ENCODE measurements at places on chromosomes 16 and 17. TPM values are rescaled to one million over a fixed set of nuclear protein-coding genes. Genes with fewer than 3 reads are reported as not detected.

DNA sequence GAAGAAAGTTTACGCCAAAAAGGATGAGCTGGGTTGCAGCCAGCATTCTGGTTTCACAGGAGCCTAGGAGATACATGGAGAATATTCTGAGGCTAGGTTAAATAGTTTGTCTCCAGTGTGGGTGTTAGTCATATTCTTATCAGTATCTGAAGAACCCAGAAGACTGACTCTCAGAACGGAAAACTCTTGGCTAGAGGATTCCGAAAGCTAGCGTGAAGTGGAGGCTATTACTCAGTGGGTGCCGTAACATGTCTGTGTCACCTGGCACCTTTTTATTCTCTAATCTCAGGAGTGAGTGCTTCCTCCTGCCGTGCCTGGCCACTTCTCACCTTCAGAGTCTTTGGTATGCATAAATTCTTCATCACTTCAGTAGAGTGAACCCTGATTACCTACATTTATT, 199.5 kb downstream of the WWOX start:
- no peak for DNase-seq

DNA sequence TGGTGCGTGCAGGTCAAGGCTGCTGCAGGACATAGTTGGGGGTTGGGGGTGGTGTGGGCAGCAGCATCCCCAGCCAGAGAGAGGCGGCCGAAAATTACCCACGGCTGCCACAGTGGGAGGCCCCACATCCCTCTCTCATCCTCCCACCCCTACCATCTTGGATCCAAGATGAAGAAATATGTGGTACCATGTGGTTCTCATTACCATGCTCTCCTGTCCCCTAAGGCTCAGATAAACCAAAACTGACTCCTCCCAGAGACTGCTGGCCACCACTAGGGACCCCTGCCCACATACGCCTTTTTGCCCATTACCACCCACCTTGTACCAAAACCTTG, 120.4 kb downstream of the HIC1 start:
- DNase-seq: no peak

OR4D1 gene
- not detected for total RNA-seq

KCTD13 gene
- 83.9 TPM for total RNA-seq

DNA sequence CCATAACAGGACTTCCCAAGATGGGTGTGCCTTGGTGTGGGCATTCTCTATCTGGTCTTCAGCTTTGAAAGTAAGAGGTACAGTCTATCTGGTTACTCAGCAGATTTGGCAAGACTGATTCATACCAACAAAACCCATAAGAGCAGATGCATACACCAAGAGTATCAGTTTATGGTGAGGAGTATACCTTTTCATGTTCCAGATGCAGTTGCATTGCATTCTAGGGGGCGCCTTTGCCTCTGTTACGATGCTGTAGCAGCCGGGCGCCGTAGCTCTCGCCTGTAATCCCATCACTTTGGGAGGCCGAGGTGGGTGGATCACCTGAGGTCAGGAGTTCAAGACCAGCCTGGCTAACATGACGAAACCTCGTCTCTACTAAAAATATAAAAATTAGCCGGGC, 31.1 kb upstream of the CARMIL2 start:
- no peak for DNase-seq

DNA sequence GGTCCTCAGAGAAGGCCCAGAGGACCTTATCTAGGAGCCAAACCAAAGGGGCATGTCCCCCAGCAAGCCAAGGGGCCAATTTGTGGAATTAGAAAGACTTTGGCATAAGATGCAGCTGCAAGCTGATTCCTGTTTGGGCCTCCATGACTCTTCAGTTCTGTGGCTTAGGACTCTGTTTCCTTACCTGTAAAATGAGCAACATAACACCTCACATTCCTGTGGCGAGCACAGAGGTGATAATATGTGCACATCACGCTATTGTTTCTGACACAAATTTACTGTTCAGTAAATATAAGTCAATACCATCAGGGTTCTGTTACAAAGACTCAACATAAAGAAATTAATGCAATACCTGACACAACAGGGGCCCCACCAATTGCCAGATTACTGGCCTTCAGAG, 57.7 kb downstream of the CDH11 start:
- DNase-seq: no peak

- no peak for DNase-seq
Observed at GRCh38 chr17:33285413-33285812, 7.7 kb downstream of the ASIC2 start.

DNA sequence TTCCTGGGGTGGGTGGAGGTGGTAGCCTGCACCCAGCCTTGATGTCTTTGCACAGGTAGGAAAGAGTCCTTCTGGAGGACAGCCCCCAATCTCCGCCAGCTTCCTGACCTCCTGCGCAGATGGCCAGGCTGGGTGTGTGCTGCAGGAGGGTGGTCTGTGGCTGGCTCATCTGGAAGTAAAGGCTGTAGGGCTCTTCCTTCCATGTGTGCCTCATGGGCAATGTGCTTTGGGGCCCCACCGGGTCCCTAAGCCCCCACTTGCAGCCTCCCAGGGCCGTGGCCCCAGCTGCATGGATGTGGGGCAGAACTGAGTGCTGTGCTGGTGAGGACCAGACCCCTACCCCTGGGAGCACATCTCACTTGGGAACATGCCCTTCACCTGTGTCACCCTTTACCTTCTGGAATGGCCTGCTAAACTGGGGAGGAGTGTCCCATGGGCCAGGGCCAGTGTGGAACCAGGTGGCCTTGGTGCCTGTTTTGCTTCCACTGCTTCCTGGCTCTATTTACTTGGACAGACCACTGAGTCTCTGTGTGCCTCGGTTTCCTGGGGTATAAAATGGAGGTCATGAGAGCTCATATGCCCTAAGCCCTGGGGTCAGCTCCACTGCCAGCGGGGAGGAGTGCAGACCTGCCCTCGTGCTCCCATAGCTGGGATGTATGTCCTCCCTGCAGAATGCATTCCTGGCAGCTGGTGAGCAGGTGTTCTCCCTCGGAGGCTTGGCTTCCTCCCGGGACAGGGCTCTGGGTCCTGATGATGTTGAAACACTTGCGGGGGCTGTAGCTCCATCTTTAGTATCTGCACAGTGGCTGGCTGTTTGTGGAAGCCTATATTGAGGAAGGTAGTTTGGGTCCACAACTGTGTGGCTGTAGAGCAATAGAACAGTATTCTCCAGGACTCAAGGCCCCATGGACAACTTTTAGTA, 18.0 kb downstream of the MPRIP start:
- no peak for DNase-seq

DNA sequence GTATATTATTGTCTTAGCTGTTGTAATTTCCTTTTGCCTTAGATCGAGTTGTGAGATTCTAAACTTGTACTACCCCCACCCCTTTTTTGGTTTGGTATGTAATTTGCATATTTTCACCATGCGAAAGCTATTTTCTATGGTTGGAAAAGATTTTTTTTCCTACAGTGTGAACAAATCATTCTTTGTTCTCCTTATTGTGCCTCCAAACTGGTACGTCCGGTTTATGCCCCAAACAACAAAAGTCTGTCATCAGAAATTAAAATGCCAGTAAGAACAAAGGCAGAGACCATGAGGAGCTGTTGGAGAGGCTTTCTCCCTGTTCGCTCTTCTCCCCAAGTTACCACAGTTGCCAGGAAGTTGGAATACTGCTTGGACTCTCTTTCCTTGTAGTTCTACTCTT, 66.1 kb downstream of the BCAS3 start:
- DNase-seq: no peak

DNA sequence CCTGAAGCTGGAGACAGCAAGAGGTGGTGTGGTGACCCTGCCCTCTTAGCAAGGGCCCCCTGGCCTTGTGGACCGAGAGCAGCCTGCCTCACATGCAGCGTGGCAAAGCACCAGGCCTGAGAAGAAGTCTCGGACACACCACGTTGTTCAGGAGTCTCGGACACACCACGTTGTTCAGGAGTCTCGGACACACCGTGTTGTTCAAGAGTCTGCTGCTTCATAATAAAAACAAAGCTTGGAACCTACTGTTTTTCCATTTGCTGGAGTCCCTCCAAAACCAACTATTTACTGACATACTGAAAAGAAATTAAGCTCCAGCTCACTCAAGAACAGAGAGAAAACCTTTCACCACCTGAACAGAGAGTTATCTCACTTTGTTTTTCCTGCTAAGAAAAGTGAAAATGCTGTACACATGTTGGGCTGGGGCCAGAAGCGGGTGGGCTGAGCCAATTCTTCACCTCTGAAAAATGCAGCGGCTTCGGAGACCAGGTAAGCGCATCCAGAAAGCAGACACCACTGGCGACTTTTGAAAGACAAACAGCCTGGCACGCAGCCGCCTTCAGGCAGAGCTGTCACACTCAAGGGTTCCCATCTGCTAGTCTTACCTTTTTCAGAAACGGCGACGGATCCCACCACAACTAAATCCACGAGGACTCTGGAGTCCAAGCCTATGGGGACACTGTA, 8.9 kb downstream of the MTHFSD start:
- DNase-seq: no peak

GRCh38 chr17:5035315-5035714, at the start of gene SLC52A1:
SLC52A1 (minus strand) TSS chr17:5035426; CDS start chr17:5034606, 820 bp downstream.
- no peak for DNase-seq

- DNase-seq: no peak
Observed at GRCh38 chr17:40093005-40093579, 7.3 kb downstream of the NR1D1 start.

DNA sequence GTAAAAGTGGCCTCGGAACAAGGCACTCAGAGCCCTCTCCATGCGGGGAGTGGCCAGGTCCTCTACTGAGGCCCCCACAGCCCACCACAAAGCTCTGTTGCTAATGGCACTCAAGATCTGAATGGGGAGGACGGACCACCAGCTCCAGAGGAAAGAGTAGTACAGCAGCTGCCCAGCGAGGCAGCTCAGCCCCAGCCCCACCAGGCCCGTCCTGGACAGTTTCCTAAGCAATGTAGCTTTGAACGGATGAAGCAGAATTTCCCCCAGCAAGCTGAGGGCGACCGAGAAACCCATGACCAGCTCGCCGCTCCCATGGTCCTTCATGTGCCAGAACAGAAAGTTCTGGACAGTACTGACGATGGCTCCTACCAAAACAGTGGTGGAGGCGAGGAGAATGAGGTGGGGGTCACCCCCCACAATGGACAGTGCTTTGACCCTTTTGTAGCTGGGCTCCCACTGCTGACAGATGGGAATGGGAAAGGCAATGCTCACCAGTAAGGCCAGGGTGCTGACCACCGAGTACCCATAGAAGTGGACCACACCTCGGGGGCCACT, 1.5 kb downstream of the MFSD6L start:
- no peak for DNase-seq

DNA sequence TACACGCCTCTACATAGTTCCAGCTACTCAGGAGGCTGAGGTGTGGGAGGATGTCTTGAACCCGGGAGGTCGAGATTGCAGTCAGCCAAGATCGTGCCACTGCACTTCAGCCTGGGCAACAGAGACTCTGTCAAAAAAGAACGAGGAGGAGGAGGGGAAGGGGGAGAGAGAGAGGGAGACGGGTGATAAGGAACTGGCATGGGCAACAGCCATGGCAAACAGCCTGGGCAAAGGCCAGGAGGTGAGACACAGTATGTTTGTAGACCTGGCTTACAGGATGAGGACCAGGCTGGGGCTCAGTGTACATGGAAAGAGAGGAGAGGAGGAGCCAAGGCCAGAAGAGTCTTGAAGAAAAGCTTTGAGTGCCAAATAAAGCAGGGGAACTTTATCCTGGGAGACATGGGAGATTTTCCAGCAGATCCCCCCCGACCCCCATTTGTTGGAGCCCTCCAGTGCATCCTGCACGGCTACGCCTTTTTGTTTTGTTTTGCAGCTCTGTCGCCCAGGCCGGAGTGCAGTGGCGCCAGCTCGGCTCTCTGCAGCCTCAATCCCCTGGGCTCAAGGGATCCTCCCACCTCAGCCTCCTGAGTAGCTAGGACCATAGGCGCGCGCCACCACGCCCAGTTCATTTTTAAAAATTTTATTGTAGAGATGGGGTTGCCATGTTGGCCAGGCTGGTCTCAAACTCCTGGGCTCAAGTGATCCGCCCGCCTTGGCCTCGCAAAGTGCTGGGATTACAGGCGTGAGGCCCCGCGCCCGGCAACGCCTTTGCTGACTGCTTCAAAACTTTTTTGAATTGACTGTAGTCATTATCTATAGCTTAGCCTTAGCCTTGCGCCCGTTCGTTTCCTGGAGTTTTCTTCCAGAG, 1.3 kb upstream of the ALKBH5 start:
- no peak for DNase-seq

PERCC1 gene
- total RNA-seq: 0.34 TPM

NPIPB6 gene
- total RNA-seq: 5.8 TPM

DNA sequence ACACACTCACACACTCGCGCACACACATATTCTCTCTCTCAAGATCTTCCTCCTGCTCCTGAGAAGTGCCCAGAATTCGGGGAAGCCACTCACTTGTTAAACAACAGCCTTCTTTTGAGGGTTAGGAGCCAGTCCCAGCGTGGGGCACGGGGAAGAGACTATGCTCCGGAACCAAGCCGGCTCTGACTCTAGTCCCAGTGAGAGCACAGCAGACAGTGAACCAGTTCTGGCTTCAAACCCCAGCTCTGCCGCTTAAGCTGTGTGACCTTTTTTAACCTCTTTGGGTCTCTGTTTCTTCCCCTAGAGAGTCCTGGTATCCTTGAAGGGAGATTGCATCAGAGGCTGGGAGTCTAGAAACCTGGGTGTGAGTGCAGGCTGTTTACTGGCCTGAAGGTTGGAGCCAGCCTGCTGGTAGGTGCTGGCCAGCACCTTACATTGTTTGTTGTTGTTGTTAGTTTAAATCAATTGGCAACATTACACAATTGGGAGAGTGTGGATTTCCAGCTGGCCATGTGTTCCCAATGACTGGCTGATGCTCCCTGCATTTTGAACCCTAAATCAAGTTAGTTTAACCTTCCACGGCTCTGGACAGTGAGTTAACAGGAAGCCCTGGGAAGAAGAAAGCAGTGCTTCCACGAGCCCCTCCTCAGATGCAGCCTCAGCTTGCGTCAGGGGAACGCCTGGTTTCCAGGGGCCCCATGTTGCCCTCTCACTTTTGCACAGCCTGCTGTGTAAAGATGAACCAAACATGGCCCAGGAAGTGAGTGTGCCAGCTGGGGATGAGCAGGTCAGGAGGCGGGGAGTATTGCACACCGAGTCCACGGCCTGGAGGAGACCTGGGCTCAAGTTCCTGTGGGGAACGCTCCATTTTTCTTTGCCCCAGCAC, 71.5 kb downstream of the GAS7 start:
- no peak for DNase-seq

DNA sequence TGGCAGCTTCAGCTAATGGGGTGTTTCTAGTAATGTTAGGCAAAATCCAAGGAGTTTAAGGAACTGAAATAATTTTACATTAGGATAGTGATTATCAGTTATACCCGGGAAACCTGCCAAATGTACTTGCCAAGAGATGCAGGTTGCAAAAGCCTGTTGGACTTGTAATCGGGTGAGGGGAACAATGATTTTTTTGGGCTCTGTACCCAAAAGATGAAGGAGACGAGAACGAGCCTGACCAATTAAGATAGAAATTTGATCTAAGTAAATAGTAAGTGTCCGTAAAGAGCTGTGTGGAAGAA, 56.3 kb upstream of the ARL4D start:
- DNase-seq: no peak

- DNase-seq: no peak
Observed at GRCh38 chr17:51830451-51830850, 328.1 kb downstream of the CA10 start.

DNA sequence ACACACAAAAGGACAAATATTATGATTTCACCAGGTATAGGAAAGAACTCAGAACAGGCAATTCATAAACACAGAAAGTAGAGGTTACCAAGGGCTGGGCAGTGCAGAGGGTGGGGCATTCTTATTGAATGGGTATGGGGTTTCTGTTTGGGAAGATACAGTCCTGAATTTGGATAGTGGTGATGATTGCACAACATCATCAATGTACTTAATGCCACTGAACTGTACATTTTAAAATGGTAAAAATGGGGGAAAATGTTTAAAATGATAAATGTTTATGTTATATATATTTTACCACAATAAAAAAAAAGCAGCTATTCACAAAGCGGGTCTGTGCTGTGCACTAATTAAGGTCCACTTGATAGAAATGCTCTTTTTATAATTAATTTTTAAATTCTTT, 72.6 kb upstream of the FA2H start:
- DNase-seq: no peak

All from B cell (primary cell).